GM06990 (cell line): ENCODE measurements at places on chromosomes 3 and 15.

DNA sequence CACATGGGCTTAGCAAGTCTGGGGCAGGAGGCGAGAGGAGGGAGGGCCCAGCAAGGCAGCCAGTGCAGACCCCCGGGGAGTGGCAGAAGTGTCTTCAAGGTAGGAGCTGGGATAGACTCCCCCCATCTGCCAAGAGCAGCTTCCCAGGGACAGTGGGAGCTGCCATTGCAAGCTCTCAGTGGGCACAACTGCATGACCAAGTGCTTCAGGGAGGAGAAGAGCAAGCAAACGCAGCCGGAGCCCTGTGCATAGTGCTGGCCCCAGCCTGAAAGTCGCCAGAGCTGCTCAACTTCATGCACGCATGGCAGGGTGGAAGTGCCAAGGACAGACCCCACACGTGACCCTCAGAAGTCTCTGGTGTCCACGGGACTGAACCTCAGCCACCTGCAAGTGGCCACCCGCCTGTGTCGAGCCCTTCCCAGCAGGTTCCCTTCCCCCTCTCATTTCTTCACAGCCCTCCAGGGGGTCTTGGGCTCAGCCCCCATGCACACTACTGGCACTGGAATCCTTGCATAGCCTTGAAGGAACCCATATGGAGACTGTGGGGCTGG, 89.4 kb downstream of the PLXNA1 start:
- DNase-seq = no peak

DNA sequence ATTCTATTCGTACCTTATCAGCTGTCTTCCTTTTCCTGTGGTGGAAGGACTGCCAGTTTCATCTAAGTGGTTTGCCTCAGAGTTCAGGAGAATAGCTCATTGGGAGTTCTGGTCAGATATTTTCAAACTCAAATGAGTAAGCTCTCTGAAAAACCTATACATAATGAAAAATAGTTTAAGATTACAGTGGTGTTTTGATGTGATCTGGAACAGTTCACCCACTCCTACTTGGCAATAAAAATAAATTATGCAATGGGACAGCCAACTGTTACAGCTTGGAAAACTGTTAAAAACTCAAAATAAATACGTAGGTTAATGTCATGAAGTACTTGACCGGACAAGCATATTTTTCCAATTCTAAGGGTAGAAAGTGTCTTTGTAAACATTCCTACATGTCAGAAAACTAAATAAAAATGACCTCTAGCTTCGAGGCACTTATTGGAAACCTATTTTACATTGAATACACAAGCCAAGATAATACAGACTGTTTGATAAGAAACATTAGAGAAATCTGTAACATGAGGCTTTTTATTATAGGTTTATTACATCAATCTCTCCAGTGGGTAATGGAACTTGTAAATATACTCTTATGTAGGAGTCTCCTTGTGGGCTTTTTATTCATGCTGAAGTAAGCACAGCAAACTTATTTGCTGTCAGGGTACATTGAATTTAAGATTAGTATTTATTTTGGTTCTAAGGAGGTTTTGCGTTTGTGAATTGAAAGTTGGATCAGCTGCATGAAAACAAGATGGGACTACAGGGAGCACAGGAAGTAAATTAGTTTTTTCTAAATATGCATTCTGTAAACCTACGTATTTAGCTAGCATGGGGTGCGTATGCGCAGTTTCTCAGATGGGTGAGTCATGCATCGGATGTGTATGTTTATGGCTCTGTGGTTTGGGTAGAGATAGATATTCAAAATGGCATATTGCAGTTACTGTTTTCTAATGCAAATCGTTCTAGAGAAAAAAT, 453.1 kb downstream of the IL5RA start:
- no peak for DNase-seq

- no peak for DNase-seq
Measured at GRCh38 chr3:197027151-197027895, 2.3 kb downstream of the MELTF start.

DNA sequence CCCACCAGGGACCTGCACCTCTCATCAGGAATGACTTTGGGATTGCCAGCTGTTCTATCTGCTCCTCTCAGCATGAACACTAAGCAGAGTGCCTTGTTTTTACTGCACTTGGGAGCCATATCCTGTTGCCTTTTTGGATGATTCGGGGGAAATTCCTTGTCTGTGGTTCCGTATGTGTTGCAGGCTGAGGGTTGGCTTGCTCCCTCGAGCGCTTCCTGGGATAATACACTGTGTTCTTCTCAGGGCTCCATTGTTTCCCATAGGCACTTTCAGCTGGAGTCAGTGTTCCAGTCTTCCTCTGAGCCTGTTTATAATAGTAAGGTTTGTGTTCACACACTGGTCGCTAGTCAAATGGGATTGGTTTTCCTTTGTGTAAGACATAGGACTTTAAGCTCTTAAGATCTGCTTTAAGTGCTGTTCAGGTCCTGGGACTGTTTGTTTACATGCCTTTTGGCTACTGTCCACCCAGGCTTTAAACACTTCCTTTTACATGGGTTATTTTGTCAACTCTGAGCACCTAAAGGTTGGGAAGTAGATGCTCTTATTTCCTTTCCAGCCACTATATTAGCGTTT, 23.4 kb downstream of the BOC start:
- DNase-seq = no peak

GRCh38 chr3:139353920-139354556, 10.2 kb downstream of the MRPS22 start:
- no peak for DNase-seq

GRCh38 chr15:35649575-35649974, 103.6 kb upstream of the DPH6 start:
- no peak for DNase-seq

GRCh38 chr3:119637679-119638477, 22.5 kb downstream of the POPDC2 start:
- DNase-seq = peak; percentile 76

DNA sequence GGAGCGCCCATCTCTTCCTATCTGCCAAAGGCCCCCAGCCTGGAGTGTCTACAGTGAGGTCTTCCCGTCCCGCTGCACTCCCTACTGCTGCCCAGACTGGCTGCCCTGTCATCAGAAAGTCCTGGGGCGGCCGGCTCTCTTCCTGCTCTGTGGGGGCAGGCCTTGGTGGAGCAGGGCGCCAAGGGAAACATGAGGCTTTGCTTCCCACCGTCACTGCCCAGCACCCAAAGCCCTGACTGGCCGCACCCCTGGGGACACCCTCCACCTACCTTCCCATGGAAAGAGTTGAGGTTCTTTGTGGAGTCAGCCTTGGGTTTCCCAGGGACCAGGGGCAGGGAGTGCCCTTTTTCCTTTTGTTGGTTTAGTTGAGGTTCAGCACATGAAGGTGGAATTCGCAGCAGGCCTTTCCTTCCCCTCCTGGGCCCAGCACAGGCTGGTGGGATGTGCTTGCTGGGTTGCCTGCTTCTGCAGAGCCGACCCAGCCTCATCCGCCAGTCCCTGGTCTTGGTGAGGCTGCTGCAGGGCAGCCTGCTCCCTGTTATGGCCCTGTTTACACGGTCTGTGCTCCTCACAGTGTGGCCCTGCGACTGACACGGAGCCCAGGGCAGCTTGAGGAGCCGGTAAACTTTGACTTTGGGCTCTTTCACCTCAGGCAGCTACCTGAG, 51.8 kb upstream of the PLXNA1 start:
- DNase-seq = no peak

- DNase-seq = no peak
Measured at GRCh38 chr15:100842756-100843730, 36.6 kb upstream of the ALDH1A3 start.

- DNase-seq = no peak
Measured at GRCh38 chr15:28116521-28117431, 17.7 kb upstream of the OCA2 start.

GRCh38 chr3:73451301-73451944, 173.3 kb downstream of the PDZRN3 start:
- peak; percentile 37 for DNase-seq
